Bone marrow (tissue), 2 donors: ENCODE measurements at places on chromosomes 2 and 18.

DNA sequence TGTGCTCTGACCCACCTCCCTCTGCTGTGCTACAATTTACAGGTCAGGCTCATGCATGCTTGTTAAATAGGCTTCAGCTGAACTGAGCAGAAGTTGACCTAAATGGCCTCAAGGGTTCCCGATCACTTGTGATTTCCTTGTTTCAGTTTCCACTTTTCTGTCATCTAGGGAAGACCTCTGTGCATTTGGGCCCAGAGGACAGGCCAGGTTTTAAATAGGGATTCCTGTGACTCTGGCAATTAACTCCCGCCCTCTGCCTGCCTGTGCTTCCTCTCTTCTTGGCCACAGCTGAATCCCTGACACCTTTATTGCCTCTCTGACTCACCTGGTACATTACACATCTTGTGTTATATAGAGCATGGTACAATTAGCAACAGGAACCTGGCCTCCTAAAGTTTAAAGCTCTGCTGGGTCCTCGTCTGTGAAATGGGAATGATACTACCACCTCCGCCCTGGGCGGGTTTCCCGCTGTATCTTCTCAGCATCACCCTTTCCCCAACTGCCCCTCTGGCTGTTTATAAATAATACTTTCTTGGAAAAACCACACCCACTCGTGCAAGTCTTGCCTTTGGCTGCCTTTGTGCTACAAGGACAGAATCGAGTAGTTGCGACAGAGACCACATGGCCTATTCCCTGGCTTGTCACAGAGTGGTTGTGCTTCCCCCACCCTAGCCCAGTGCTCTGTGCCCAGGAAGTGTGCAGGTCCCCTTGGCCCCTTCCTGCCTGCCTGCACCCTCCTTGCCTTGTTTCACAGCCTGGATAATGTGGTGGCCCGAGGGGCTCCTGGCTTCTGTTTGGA lies 7.9 kb downstream of the CABLES1 start:
- DNase-seq: peak; percentile 10

DNA sequence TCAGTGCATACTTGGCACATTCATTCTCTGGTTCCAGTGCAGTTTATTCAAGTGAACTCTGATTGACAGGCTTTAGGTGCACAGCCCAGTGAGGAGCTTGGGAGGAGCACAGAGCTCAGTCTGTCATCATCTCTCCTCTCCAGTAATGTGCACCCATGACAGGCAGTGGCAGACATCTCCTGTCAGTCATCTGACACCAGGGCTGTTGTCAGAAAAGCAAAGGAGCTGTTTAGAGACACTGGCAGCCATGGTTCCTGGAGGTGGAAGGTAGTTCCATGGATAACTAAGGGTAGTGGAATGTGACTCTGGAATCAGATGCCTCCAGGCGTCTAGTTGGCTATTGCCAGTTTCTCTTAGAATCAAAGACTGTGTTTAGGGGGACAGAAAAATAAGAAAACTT lies 308.8 kb downstream of the DCDC2C start:
- DNase-seq: no peak

DNA sequence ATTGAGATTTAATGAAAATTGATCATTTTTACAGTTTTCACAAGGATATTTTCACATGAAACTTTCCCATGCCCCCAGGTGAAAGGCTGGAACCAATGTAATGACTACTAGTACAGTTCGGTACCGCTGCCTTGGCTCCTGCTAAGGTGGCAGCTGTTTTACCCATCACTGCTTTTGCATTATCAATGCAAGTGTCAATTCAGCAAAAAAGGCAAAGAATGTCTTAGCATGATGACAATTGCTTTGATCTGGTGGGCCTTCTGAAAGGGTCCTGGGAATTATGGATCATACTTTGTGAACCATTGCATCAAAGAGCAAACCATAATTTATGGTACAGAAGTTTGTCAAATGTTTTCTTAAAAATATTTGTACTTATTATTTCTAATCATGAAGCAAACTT lies 107.2 kb downstream of the KYNU start:
- DNase-seq: no peak

DNA sequence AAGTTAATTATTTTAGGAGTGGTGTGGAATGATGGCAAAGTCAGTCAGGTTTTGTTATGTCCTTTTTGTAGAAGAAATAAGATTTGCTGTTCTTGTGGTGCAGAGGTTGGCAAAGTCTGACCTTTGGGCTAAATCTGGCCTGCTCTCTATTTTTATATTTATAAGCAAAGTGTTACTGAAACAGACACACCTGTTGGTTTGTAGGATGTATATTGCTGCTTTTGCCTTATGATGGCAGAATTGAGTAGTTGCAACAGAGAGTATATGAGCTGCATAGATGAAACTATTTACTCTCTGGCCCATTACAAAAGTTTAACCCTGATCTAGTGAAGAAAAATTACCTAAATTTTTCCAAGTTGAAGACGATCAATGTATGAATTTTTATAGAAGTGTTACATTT lies 34.1 kb upstream of the KCNJ13 start:
- no peak for DNase-seq

DNA sequence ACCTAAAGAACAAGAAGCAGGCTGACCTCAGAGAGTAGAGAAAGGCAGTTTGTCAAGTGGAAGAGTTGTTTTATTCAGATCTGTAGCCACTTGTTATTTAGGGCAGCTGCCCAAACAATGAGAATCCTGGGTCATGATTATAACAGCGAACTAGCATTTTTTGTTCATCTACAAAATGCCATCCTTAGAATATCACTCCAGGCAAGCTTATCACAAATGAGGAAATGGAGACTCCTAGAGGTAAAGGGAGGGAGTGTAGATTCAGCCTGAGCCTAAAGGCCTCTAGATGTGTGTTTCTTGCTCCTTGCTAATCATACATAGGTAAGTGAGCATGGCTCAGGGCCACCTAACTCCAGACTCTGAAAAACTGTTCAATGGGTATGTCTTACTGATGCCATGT lies 126.1 kb downstream of the HNMT start:
- DNase-seq: no peak

- no peak for DNase-seq
These were observed 25.7 kb downstream of the RHOB start for GRCh38 chr2:20472569-20472968.

GRCh38 chr2:222878301-222878876 lies 17.6 kb downstream of the ACSL3 start:
- no peak for DNase-seq

GRCh38 chr2:237603718-237604362 lies 13.3 kb upstream of the RAB17 start:
- peak; percentile 95 for DNase-seq

DNA sequence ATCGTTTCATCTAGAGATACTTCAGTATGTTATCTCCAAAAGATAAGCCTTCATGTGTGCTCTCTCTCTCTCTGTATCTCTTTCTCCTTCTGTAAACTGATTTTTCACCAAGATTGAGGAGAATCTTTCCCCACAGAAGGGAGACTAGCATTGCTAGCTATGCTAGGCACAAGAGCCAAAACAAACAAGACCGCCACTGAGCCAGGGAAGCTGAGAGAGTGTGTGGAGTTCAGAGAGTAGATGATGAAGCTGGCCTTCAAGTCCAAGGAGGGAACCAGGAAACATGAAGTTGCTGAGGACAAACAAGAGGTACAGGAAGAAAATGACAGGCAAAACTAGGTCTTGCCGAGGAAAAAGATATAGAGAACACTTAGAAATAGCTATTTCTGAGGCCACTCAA lies 23.4 kb downstream of the DAPL1 start:
- no peak for DNase-seq

DNA sequence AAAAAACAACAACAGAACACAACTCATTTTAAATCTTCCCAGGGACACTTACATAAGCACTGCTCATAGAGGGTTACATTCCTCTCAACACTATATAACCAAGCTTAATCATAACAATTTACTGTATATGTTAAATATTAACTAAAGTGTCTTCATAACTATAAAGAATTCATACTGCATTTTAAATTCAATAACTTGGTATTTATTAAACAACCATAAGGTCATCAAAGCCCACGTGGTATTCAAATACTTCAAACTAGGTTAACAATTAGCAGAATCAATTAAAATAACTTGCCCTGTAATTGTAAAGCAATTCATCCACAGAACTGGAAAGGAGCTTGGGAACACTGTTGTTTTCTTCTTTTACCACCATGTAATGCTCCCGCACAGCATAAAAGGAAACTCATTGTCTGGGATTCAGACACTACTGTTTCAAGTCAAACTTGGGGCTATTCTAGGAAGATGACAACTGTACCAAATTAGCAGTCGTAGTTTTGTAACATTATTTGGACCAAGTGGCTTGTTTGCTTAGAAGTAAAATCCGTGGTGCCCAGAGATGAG lies 10.4 kb downstream of the GAREM1 start:
- no peak for DNase-seq

GRCh38 chr18:76441668-76442412 lies 53.2 kb downstream of the ZNF516 start:
- DNase-seq: no peak

- no peak for DNase-seq
These were observed 11.3 kb downstream of the NPAS2 start for GRCh38 chr2:100831158-100831750.

DNA sequence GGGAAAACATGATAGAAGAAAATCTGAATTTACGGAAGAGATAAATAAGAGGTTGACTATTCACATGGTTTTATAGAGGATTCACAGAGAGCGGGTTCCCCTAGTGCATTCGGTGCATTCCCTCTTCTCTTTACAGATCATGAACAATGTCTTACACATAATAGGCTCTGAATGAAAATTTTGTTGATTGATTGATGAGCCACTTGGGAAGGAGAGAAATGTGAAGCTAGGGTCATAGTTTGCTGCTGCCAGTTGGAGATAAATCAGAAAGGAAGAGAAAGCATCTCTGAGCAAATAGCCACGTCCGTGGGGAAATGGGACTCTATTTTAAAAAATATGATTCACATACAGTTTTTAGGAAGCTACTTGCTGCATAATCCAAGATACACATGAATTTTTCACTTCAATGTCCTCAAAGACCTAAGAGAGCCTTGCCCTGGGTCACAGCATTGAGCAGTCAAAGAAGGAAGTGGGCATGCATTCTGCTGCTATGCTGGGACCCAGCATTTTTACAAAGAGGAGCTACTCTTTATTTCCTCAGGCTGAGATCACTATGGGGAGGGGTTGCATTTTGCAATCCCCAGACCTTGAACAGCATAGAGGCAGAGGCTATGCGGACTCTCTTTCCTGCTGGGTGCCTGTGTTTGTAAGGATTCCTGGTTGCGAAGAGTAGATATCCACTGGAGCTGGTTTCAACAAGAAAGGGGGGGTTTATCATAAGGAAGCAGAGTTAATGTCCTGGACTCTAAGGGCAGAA lies 395.3 kb downstream of the TSN start:
- DNase-seq: no peak

- DNase-seq: no peak
These were observed 70.9 kb upstream of the LGALSL start for GRCh38 chr2:64383016-64383591.

GRCh38 chr2:237488295-237488694 lies 1.2 kb downstream of the MLPH start:
- DNase-seq: no peak

GRCh38 chr18:58048081-58048642 lies 4.1 kb downstream of the NEDD4L start:
- DNase-seq: no peak

GRCh38 chr18:24588440-24588839 lies 128.0 kb downstream of the HRH4 start:
- no peak for DNase-seq
